NCI-H1417 treated with DMSO at 0.1 percent for 48 hours (cell line): ENCODE measurements at places on chromosomes 2 and 18.

GRCh38 chr2:196725218-196725617 lies 74.3 kb downstream of the GTF3C3 start:
- no peak for DNase-seq

GRCh38 chr18:607930-608329 lies 11.1 kb downstream of the CLUL1 start:
- no peak for DNase-seq

GRCh38 chr2:38433607-38433975 lies 56.5 kb upstream of the ATL2 start:
- no peak for DNase-seq

- no peak for DNase-seq
Measured at GRCh38 chr2:105977212-105977611, 216.9 kb downstream of the UXS1 start.

DNA sequence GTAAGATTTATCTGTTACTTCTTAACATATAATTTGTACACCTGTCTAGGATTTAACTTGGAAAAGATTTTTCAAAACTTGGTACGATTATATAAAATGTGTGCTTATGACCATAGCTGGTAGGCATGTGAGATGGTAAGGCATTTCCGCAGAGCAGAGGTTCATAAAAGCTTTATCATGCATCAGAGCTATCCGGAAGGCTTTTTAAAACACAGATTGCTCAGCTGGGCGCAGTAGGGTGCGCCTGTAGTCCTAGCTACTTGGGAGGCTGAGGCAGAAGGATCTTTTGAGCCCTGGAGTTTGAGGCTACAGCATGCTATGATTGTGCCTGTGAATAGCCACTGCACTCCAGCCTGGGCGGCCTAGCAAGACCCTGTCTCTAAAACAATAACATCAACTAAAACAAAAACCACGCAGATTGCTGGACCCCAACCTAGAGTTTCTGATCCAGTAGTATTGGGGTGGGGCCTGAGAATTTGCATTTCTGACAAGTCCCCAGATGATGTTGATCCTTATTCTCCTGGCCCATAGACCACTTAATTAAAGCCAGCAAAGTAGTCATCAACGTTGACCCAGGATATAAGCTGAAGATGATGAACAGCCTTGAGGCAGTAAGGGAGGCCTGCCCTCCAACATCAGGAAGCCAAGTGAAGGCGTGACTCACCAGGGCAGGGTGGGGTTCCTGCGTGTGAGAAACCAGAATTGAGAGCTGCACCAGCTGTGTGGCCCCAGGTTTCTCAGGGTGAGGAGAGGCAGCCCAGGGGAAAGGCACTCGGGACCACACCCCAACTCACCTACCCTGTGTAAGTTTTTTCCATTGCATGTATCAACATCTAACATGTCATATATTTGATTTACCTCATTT lies 21.6 kb upstream of the SLC20A1 start:
- DNase-seq: no peak

GRCh38 chr18:72128649-72129048 lies 415.5 kb downstream of the CBLN2 start:
- DNase-seq: no peak

DNA sequence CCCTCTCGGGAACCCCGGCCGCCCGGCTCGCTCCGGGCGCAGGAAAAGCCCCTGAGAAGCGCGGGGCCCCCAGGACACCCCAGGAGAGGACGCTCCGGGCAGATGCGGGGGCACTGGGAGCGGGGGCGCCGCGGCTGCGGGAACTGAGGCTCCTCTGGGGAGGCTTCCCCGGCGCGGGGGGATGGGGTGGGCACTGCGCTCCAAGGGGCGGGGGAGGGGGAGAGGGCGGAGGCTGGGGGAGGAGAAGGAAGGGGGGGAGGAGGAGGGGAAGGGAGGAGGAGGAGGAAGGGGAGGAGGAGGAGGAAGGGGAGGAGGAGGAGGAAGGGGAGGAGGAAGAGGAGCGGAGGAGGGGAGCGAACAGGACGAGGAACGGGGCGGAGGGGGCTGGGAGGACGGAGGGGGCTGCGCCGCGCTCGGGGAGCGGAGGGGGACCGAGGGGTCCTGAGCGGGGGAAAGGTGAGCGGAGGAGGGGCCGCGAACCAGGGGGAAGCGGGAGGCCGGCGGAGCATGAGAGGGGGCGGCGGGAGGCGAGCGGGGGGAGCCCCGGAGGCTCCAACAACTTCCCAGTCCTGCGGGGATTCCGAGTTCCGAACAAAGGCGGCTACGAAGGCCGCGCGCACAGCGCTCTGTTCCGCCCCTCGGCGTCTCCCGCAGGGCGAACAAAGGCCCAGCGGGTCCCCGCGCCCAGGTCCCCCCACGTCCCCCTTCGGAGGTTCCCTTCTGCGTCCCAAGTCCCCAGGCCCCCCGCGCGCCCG lies 742 bp downstream of the PXDN start:
- no peak for DNase-seq

DNA sequence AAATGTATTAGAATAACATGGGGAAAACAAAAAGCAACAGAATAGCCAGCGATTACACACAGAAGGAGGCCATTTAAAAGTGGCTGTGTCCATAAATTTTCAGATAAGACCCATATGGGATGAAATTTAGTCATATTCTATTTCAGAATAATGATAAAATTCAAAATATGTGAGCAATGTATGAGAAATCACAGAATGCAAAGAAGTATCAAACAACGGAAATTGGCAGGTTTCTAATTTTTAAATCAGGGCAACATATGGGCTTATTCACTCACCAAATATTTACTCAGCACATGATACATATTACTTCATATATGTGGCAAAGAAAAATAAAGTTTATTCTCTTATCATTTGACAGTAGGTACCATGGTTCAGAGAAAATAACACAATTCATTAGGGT lies 208.5 kb downstream of the GRB14 start:
- DNase-seq: no peak

DNA sequence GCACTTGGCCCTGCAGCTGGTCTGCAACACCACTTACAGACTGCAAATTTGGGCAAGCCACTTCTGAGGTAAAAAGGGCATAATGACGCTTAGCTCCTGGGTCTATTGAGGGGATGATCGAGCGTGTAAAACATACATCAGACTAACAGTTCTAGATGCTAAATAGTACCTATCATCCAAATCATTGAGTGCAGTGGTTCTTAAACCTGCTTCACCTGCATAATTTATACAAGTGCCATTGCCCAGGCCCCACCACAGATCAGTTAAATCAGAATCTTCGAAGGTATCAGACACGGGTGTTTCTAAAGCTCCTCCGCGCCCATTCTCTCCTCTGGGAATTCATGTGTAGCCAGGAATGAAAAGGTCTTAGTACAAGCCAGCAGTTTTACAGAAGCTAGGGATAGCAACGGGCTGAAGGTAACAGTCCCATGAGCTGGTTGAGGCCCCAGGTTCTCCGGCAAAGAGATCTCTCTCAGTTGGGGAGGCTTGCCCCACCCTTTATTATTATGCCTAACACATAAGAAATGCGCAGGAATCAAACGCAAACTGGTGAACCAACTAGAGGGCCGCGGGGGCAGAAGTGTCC lies 737 bp upstream of the RNF181 start:
- no peak for DNase-seq

DNA sequence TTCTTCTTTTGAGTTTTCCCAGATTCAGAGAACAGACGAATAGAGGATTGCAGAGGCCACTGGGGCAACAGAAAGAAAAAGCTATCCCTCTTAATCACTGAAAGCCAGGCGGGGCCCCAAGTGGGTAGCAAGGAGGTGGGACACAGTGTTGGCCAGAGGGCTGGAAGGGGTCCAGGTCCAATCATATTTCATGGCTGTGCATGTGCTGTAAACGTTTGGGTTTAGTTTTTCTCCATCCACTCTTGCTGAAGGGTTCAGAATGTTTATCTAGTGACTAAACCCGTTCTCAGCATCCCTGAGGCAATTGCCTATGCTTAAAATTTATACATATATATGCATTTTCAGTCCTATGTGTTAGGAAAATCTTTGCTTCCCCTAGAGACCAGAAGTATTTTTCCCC lies 99.4 kb upstream of the EPHA4 start:
- DNase-seq: no peak

DNA sequence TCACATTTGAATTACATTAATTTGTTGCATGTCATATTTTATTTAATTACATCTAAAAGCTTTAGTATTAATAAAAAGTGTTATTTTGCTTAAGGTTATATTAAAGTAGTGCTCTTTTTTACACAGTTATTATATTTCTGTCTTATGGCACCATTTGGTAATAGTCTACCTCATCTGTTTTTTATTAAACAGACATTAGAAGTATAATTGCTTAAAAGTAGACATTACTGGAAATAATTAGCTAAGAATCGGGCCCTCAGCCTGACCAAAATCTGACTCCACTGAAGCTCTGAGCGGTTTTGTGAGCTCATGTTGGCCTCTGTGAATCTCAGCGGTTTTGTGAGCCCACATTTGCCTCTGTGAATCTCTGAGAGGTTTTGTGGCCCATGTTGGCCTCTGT lies 102.5 kb upstream of the SNTG2 start:
- DNase-seq: no peak

GRCh38 chr2:38590053-38590452 lies 12.7 kb downstream of the HNRNPLL start:
- no peak for DNase-seq

GRCh38 chr2:232076736-232077135 lies 115.2 kb downstream of the DIS3L2 start:
- DNase-seq: no peak

DNA sequence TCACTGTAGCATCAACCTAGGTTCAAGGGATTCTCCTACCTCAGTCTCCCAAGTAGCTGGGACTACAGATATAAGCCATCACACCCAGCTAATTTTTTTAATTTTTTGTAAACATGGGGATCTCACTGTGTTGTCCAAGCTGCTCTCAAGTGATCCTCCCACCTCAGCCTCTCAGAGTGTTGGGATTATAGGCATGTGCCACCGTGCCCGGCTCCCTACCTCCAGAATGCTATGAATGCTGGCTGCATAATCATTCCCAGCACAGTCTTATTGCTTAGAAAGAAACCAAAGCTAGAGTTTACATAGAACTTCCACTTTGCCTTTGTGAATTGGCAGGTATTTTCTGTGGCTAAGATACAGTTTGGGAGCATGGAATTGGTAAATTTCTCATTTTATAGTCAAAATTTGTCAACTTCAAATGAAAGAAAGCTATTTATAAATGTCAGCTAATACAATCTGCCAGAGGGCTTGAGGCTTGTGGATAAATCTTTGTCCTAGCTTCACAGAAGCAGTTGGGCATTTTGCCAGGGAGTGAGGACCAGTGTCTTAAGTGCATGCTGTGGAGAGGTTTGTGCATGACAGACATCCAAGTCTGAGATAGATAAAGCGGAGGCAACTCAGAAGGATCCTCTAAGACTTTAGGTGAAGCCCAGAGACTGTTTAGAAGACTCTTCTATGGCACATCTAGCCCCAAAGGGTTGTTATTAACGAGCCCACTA lies 175.4 kb downstream of the ANTXR1 start:
- DNase-seq: no peak

DNA sequence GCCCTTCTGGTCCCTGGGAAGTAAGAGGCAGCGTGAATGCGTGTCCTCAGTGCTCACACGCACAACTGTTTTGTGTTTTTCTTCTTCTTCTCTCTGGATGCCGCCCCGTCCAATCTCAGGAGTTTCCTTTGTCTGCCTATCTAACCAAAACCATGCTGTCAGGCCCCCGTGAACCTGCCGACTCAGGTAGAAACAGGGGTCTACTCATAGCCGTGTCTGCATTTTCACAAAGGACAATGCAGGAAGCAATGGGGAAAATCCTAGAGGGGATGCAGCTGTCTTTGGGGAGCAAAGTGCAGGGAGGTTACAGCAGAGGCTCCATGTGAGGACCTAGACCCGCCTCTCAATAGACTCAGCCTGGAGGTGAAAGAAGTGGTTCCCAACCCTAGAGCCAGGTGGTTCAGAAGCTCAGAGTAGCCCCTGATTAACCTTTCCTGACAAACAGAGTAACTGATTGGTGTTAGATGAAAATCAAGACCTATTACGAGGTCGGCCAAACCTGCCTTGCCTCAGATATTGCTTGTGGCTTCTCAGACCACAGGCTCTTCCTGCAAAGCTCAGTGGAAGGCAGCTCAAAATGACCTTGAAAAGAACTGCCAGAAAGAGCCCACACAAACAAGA lies 49.3 kb downstream of the CD226 start:
- no peak for DNase-seq

GRCh38 chr2:36566887-36567286 lies 31.1 kb downstream of the FEZ2 start:
- no peak for DNase-seq

DNA sequence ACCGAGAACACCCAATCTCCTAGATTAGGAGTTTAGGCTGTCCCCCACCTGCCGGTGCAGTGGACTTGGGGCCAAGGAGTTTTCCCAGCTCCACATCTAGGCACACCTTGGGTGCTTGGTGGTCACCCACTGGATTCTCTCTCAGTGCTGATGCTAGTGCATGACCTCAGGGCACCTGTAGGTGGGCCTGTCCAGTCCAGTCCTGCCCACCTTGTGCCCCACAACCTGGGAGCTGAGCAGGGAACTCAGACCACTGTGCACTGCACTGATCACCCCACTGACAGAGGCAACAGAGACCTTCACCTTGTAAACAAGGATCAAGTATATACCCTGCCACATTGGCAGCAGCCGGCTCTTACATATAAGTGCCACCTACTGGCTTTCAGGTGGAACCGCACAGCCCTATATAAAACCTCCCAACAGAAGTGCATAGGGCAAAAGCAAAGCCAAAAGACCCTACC lies 12.7 kb upstream of the CDH19 start:
- peak; percentile 15 for DNase-seq

DNA sequence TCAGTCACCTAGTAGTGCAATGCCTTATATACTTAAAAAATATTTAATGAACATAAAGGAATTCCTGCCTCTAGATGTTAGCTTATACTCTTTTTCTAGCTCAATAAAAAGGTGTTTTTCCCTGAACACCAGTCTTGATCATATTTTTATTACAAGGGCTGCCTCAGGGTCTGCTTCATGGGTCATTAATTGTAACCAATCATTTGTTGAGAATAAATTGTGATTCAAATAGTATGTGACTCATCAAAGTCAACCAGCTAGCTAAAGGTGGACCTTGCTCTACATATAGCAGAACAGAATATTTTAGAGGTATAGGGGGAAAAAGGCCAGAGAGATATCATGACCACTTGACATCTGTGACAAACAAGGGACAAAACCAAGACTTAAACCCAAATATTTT lies 114.0 kb downstream of the PIK3C3 start:
- no peak for DNase-seq

DNA sequence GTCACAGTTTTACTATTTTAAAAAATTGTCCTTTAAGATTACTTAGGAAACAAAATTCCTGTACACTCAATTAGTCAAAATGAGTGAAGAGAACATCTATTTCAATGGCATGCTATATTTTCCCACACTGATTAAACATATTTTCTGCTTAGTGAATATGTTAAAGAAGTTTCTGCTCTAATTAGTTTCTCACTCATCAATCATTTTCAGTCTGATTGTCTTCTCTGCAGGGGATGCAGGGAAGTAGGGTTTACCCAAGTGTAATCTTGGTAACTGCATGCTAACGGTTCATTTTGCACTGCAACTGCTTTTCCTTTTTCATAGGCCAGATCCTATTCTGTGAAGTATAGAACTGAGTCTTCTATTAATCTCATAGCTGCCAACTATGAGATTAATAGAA lies 78.5 kb downstream of the ARL6IP6 start:
- DNase-seq: no peak

- no peak for DNase-seq
Measured at GRCh38 chr2:144690771-144691170, 170.9 kb upstream of the ZEB2 start.
